ENCODE measurements at places on chromosomes 7 and 10.

GRCh38 chr10:22647244-22647643 lies 67.1 kb downstream of the PIP4K2A start:
- DNase-seq: no peak

GRCh38 chr10:18252086-18252485 lies 111.9 kb downstream of the CACNB2 start:
- no peak for DNase-seq

DNA sequence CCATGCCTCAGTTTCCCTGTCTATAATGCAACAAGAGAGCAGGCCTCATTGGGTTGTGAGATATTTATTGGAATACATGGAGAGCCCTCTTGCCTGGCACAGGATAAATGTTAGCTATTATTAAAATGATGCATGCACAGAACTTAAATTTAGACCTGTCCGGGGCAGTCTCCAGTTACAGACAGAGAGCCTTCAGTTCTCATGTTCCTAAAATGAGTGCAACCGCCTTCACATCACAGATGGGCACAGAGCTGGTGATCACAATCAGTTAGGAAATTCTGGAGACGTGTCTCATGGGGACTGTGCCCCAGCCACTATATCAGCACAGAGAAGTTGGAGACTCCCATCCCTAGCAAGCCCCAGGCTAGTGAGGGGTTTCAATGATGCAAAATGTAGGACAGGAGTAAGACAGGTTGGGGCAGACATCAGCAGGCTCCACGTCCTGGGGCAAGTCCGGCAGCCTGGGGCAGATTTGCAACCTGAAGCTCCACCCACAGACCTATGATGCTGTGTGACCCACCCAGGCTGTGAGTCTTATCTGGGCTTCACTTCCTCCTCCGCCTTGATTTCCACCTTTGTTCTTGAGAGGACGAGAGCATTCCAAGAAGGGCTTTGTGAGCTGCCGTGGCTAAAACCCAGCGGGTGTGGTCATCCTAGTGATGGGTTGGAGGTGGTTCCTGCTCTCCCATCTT lies 49.4 kb downstream of the CXCL12 start:
- DNase-seq: no peak

DNA sequence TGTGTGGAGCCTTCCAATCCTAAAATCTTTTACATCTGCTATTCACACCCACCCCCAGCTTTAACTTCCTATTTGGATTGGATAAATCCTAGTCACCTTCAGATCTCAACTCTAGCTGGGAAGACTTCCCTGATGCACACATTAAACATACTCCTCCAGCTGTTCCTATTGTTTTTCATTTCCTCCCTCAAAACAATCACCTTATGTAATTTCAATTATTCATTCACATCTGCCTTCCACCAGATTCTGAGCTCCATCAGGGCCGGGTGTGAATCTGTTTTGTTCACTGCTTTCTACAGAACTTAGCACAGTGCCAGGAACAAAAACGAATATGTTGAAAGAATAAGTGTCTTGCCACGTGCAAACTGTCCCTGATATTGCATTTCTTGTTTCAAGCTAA lies 497.4 kb downstream of the PLXDC2 start:
- no peak for DNase-seq

DNA sequence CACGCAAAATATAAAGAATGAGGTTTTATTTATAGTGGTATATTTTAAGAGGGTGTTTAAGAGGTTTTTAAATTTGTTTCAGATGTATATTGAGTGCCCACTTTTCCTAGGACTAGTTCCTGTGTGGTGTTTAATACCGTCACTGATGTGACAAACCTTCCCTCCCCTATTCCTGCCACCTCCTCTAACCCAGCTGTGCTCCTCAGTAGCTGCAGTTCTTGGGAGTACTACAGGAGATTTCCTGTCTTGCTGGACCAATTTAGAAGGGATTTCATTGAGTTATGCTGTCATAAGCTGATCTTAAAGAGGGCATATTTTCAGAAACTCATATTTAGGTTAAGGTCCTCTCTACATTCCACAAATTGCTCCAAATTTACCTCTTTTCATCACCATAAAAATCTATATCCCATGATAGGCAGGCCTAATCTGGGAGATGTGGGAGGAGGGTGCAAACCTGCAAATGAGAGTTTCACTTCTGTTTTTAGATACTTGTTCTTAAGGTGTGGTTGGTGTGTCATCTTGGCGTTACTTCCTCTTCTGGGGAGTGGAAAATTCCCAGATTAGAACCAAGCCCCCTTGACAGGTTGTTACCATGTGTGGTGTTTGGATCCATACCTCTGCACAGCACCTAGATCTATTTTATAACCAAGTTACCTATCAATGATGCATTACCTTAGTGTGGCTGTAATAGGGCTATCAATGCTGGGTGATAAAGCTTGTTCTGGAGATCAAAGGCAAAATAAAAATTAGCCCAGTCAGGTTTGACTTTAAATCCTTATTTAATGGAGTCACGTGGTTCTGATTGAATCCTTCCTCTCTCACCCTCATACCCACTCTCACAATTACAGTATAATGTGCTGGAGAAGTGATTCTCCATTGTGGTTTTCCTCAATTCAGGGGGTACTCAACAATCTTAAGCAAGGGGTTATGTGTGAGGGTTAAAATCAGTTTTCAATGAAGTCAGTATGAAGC lies 141.1 kb downstream of the CDK14 start:
- no peak for DNase-seq

DNA sequence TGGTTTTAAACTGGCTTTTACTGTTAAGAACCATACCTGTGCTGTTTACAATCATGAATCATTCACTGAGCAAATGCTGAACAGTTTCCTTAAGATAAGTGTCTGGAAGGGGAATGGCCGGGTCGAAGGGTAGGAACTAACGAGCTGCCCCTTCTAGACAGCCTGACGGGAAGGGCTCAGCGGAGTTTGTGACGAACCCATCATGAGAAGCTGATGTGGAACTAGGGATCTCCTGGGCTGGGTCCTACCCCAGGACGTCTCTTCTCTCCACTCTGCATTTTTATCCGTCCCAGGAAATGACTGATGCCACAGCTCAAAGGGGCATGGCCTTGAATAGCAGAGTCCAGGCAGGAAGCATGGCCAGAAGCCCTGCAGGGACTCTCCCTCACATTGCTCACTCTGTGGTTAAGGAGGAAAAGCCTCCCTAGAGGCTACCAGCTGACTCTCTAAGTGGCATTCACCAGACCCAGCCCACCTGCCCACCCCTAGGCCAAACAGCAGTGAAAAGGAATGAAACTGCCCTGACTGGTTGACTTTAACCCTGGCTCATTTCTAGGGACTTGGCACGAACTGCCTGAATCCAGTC lies 112.0 kb downstream of the PFKFB3 start:
- DNase-seq: peak; percentile 48

DNA sequence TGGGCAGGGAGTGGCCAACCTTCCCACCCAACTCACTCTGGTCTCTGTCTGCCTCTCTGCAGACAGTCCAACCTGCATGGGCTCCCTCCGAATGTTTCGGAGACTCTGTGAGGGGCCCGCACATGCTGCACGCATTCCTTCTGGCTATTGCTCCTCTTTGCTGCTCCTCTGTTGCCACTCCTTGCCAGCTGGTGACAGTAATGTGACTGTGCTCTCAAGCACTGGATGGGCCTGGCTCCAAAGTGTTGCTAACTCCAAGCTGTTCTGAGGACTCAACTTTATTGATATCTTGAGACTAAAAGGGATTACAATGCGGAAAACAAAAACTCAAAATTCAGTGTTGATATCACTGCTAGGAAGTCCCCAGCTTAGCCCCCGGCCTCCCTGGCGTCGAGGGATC lies 105.4 kb upstream of the KIF5B start:
- no peak for DNase-seq

- no peak for DNase-seq
These were observed 91.9 kb upstream of the JAZF1 start for GRCh38 chr7:28272461-28272877.

DNA sequence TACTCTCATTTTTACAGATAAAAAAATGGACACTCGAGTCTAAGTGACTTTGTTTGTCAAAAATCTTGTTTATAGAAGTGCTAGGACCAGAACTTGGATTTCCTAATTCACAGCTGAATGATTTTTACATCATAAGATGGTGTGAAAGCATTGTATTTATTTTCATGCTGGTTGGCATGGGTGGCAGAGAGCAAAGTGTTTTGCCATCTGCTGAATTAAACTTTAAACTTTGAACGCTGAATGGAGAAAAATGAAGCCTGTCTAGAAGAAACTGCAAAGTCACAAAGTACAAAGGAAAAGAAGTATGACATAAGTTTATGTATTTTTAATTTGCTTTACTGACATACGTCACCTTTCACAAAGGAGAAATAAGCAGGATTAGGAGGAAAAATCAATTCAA lies 142.0 kb downstream of the NRBF2 start:
- no peak for DNase-seq

- peak; percentile 44 for DNase-seq
These were observed 5.8 kb upstream of the UPP1 start for GRCh38 chr7:48083114-48083830.

DNA sequence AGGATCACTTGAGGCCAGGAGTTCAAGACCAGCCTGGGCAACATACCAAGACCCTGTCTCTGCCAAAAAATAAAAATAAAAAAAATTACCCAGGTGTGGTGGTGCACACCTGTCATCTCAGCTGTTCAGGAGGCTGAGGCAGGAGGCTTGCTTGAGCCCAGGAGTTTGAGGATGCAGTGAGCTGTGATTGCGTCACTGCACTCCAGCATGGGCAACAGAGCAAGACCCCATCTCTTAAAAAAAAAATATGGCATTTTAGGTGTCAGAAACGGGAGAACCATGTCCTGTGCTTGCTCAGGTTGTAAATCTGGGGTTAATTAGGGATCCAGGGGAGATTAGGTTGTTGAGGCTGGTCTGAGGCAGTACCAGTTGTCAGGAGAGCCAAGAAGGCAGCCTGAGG lies 64.9 kb downstream of the GTF2IRD1 start:
- no peak for DNase-seq

All from PC-9 (cell line).